ENCODE measurements at places on chromosomes 1 and 21.
A peak's percentile ranks its signal among the peaks of the same experiment; 100 is the strongest.

DNA sequence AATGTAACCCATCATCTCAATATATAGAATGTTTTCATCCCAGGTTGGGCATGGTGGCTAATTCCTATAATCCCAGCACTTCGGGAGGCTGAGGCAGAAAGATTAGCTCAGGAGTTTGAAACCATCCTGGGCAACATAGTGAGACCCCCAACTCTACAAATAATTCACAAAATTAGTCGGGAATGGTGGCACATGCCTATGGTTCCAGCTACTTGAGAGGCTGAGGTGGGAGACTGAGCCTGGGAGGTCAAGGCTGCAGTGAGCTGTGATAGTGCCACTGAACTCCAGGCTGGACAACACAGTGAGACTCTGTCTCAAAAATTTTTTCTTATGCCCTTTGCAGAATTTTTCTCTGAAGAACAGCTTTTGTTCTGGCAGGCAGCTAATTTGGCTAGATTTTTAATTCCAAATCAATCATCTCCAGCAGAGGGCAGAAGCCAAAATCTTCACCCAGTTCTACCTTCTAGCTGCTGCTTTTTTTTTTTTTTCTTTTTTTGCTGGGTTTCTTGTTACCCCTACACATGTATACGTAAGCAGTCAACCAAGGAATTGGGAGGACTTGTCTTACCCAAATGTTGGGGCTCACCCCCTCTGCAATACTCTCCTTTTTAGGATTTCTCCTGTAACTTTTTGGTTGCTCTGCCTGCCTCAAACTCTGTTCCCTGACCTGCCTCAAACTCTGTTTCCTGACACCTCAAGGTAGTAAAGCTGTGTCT is 2.7 kb upstream of the RAD54L start:
- DNase-seq = no peak

DNA sequence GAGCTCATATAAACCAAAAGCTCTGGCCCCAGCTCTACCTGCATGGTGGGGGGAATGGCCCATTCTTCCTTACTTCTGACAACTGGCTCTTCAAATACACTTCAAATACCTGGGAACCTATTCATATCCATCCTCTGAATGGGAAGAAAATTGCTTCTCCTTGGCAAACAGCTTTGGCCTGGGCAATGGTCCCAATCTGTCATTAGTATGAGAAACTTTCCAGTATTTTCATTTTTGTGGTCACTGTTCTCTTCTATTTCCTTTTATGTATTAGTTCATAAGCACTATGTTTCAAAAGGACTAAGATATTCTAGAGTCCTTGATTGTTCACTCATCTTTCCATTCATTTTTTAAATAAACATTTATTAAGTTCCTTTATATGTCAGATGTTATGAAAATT is 5.2 kb upstream of the HSD3B2 start:
- no peak for DNase-seq

GRCh38 chr1:94796266-94796665 is 23.9 kb upstream of the SLC44A3 start:
- no peak for DNase-seq

DNA sequence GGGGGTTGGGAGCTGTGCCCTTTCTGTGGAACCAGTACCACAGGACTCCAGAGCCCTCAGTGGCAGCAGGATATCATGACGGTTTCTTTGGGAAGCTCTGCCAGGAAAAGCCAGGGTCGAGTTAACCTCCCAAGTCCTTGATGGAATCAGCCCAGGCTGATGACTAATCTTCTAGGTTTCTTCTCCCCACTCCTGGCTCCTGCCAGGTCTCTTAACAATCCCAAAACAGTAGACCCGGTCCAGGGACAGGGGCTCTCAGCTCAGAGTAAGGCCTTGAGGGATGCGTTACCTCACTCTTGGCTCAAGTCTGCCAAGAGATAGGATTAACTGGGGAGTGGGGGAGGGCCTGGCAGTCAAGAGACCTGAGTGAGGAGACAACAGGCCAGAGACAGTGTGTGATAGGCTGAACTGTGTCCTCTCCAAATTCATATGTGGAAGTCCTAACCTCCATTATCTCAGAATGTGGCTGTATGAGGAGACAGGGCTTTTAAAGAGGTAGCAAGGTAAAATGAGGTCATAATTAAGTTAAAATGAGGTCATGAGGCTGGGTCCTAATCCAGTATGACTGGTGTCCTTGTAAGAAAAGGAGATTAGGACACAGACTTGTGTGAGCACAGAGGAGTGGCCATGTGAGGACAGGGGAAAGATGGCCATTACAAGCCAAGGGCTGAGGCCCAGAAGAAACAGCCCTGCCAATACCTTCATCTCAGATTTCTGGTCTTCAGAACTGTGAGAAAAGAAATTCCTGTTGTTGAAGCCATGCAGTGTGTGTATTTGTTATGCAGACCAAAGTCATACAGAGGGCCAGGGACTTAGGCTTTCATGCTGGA is 95.0 kb downstream of the BEND5 start:
- no peak for DNase-seq

- DNase-seq = no peak
These were observed 17.0 kb downstream of the LHX4 start for GRCh38 chr1:180247061-180247460.

DNA sequence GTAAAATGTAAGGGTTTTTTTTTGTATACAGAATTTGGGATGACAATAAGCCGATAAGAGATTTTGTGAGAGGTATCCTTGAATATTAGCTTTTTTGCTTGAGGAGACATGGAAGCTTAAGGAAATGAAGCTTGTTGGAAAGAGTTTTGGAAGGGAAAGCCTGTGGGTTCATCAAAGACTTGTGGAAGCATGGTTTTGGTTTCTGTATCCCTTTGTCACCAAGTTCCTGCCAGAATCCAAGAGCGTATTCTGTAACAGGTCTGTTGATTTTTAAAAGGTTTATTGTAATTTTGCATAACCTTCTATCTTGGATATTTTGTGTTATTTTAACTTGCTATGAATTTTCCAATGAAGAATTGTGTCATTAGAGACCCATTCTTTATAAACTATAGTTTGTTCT is 38.1 kb downstream of the TMED5 start:
- no peak for DNase-seq

DNA sequence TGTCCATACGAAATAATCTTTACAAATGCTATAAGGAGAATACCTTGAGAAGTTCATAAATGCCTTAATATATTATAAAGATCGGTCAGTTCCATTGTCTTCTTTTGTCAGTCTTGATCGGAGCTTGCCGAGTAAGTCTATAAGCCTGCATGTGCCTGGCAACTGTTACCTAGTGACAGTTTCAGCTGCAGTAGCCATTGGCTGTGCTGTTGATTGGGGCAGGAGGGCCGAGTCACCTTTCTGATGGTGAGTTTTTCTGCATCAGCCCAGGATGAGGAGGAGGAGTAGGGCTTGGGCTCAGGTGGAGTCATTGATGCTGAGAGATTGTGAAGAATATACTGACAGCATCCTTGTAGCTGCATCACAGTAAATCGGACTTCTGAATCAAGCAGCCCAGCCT is 1.9 kb upstream of the GPR52 start:
- no peak for DNase-seq

GRCh38 chr1:46399307-46399706 is 5.2 kb downstream of the FAAH start:
- DNase-seq = no peak

DNA sequence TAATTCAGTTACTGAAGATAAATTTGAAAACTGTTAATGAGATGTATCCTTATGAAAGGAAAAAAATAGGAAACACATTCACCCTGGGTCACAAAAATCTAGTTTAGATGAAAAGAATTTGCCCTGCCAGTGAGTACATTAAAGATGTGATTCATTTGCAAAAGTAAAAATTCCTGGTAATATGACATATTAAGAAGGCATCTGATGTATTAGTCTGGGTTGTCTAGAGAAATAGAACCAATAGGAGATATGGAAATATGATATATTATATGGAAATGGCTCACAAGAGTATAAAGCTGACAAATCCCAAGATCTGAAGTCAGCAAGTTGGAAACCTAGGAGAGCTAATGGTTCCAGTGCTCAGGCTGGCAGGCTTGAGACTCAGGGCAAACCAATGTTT is 153.8 kb downstream of the MRPL39 start:
- DNase-seq = no peak

- DNase-seq = no peak
These were observed 23.9 kb downstream of the SLC2A1 start for GRCh38 chr1:42934541-42935312.

GRCh38 chr1:94258873-94259331 is 21.5 kb upstream of the ARHGAP29 start:
- DNase-seq = peak; percentile 93

- DNase-seq = no peak
These were observed at the start of gene EPS8L3 for GRCh38 chr1:109763646-109764415. EPS8L3 (minus strand) TSS chr1:109763923; CDS start chr1:109761749, 2,174 bp downstream.

DNA sequence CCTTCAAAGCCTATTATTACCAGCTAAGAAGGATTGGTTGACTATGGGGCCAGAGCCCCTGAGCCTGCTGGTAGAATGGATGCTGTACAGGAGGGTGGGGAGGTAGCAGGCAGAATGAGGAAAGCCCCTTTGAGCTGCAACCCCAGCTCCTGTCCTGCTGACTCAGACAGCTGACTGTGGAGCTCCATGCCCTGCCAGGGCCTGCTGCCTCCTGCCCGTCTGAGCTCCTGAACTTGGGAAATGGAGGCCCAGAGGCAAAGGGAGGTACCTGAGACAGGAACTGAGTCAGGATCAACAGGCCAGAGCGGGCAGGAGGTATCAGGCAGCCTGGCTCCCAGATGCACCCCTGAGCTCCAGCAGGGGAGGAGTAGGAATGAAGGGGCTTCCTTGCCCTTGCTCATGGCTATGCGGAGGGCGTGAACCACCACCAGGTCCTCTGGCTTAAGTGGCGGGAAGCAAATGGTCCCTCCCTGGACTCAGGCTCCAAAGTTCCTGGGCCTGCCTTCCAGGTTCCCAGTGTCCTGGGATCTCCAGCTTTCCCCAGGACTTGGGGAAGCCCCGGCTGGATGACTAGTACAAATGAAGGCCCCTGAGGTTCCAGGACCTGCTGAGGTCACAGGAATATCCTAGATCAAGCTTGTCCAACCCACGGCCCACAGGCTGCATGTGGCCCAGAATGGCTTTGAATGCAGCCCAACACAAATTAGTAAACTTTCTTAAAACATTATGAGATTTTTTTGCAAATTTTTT is 3.9 kb upstream of the SFN start:
- peak; percentile 52 for DNase-seq

GRCh38 chr1:93690921-93691789 is 9.5 kb upstream of the BCAR3 start:
- DNase-seq = no peak

DNA sequence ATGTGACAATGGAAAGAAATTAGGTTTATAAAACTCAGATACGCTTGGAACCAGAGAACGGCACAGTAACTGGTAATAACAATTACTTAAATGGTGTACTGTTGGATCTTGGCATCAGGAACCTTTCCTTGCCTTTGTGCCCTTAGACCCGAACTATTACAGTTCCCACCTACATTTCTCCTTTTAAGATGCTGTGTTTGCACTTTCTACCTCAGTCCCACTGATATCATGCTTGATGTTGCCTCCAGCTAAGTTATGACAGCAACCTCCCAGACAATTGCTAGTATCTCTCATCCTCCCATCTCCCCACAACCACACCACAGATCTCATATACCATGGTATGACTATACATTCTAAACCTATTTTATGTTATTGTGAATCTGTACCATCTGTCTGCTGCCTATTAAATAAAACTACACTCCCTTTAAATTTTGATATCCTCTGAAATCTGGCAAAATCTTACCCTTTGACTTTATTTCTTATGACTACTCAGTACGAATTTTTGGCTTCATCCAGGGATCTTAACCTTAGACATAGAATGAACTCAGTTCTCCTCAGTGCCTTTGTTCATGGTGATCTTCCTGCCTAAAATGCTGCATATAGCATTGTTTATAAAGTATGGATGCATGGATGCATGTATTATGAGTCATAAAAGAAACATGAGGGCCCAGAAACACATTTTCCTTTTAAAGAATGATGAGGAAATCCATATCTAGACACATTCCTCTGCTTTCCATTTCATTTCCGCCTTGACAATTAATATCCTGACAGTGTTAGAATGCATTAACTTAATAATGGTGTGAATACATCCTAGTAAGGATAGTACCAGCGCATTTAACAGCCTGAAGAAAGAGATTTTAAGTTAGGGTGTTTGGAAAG is 64.1 kb downstream of the LRRC8D start:
- DNase-seq = no peak

GRCh38 chr21:31606081-31606874 is 53.2 kb upstream of the SOD1 start:
- DNase-seq = no peak

DNA sequence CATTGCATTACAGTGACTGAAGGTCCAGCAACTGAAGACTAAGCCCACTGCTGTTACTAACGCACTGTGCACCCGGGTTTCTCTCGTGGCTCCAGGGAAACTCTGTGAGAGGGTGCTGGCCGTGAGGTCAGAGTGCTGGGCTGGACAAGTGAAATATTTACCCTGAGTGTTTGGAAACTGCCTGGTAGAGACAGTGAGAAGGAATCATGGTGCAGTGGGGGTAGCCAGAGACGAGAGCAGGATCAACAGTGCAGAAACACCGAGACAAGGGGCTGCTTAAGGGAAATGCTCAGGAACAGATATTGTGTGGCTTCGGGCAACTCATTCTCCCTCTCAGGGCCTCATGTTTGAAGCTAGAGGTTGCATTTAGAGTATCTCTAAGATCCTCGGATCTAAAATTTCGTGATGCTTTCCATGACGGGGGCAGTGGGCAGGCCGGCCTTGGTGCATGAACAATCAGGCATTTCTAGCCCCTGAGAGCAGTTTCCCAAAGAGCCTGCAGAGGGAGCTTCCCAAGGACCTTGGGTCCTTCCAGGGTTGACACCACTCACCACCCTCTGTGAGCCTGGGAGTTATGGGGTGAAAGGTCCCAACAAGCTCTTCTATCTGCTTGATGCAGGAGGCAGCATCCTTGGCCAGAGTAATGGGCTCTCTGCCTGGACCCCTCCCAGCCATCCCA is 9.7 kb downstream of the CD2 start:
- no peak for DNase-seq

- no peak for DNase-seq
These were observed 11.5 kb upstream of the COL16A1 start for GRCh38 chr1:31715087-31715872.

- peak; percentile 99 for DNase-seq
These were observed 26.6 kb downstream of the IL6R start for GRCh38 chr1:154431586-154432373.
